ENCODE measurements at places on chromosomes 3 and 15. TPM values are rescaled to one million over a fixed set of nuclear protein-coding genes. Genes with fewer than 3 reads are reported as not detected.

SAMMSON gene
- total RNA-seq = not detected

NT5DC2 gene
- total RNA-seq = 229 TPM

POC1A gene
- 35.6 TPM for total RNA-seq

CDHR4 gene
- not detected for total RNA-seq

GTPBP8 gene
- 39.1 TPM for total RNA-seq

CHCHD6 gene
- total RNA-seq = 38.2 TPM
